ENCODE measurements at places on chromosomes 4 and X.

GRCh38 chr4:2043396-2044118, 15.6 kb upstream of the NAT8L start:
- DNase-seq: no peak

DNA sequence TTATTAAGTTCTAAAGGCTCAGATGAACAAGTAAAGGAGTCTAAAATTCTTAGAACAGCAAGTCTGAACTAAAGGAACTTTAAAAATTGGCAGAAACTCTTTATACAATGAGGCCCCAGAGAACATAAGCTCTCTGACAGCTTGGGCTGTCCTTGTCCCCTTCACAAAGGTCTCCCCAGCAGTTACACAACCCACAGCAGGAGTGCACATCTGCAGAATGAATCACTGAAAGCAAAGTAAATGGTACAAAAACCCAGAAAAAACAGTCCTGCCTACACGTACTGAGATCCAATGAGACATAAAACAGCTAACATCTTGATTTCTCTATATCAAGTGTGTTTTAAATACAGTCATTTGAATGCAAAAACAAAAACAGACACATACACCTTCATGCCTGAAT, 18.7 kb downstream of the RBBP7 start:
- no peak for DNase-seq

DNA sequence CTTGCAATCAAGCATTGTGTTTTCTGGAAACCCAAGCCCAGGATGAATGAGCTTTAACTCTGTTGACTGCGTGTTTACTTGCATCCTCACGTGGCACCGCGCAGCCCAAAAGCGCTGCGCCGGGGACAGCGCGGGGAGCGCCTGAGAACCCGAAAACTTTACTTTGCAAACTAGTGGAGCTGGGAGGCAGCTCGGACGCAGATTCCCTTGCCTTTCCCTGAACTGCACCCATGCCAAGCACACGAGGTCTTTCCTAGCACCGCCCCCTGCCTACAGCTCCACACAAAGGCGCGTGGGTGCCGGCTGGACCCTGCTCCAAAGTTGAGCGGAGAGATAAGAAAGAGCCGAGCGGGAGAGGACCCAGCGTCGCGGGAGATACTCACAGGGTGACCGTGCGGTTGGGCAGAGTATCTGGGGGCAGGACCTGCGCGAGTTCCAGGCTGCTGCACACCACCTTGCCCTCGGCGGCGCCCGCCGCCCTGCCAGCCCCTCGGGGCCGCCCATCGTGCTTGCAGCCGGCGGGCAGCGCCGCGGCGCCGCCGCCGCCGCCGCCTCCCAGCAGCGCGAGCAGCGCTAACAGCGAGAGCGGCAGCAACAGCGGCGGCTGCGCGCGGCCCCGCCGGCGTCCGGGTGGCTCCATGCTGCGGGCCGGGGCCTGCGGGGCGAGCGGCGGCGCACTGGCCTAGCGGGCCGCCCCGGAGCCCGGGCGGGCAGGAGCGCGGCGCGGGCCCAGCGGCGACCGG, 550 bp downstream of the ADGRA3 start:
- peak; percentile 17 for DNase-seq

DNA sequence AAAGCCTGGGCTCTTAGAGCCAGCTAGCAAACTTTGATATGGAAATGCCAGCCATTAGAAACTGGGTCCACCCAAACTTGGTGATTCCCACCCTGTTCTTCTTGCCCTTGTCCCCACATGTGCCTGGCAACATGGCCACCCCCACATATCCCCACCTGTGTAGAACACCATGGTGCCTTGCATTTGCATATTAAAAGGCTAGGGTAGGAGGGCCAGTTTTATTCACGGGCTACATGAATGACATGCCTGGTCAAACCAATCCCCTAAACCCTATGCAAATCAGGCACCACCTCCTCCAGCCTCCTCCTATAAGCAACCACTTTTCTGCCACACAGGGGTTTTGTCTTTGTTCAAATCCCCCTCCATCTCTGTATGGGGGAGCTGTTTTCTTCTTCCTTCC, 104.9 kb downstream of the CLNK start:
- DNase-seq: no peak

- no peak for DNase-seq
These were observed 27.6 kb downstream of the ZBTB49 start for GRCh38 chr4:4317496-4318232.

DNA sequence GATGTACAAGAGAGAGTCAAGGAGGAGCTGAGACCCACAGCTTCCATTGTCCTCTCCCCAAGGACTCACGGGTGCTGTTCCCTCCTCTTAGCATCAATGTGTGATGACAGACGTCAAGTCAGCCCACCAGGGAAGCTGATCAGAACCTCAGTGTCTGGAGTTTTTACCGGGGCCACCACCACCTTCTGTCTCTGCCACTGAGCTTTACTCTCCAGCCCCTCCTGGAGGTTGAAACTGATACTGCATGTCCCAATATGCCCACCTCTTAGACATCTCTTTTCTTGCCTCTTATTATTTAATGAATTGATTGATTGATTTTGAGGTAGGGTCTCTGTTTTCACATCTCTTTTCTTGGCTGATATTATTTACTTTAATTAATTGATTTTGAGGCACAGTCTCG, 10.3 kb upstream of the AKAP17A start:
- peak; percentile 55 for DNase-seq

- peak; percentile 2 for DNase-seq
These were observed 960 bp downstream of the TRPC3 start for GRCh38 chr4:121950680-121951520.

DNA sequence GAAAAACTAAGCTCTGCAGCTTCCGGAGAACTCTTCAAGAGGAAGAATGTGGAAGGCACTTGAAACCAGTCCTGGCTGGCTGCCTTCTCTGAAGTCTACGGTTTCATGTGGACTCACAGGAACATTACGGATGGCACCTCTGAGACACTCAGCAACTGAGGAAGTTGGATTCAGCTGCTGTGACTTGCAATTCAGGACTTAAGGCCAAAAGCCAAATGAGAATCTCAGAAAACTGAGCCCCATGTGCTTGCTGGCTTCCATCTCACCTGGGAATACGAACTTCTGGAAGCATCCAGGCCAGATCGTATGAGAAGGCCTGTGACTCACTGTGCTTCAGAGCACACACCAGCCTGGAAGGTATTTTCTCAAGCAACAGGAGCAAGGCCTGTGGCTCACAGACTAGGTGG, 107.8 kb upstream of the GPC4 start:
- no peak for DNase-seq

DNA sequence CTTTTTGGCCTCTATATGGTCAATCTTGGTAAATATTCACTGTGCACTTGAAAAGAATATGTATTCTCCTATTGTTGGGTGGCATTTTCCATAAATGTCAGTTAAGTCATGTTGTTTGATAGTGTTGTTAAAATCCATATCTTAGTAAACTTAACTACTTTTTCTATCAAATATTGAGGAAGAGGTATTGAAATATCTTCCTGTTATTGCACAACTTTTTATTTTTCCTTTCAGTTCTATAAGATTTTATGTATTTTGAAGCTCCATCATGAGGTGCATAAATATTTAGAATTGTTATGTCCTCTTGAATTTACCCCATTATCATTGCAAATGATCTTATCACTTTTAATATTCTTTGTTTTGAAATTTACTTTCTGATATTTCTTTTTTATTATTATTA, 3.4 kb downstream of the GK2 start:
- DNase-seq: no peak

GRCh38 chr4:78661921-78662521, 110.5 kb downstream of the ANXA3 start:
- DNase-seq: no peak

- no peak for DNase-seq
These were observed 131.8 kb upstream of the ENPEP start for GRCh38 chr4:110344165-110344564.

DNA sequence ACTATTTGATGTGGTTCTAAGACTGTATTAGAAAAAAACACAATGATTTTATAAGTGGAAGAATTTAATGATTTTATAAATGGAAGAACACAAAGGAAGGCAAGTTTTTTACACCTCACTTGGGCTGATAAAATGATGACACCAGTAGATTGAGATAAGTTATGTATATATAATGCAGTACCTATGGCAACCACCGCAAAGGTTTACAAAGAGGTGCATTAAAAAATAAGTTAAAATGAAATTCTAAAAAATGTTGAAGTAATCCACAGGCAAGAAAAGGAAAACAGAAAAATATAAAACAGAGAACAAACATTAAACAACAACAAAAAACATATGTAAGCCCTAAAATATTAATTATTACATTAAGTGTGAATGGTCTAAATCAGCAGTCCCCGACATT, 490.9 kb upstream of the AADAT start:
- no peak for DNase-seq

DNA sequence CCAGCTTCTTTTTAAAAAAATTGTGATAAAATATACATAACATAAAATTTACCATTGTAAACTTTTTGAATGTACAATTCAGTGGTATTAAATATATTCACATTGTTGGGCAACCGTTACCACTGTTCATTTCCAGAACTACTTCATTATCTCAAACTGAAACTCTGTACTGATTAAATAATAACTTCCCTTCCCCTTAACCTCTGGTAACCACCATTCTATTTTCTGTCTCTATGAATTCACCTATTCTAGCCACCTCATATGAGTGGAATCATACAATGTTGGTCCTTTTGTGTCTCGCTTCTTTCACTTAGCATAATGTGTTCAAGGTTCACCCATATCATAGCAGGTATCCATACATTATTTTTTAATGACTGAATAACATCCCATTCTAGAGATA, 8.3 kb downstream of the GPR50 start:
- no peak for DNase-seq

- no peak for DNase-seq
These were observed 176.7 kb upstream of the FAT1 start for GRCh38 chr4:186900232-186900900.
